Stimulated activated memory B cell treated with anti-CD40 and anti-IgM and Interleukin-4, amounts not matched to agents 10 μg/mL and 1 μg/mL and 100 μg/mL, for 72 hours (primary cell): ENCODE measurements at places on chromosomes 13 and 19.

DNA sequence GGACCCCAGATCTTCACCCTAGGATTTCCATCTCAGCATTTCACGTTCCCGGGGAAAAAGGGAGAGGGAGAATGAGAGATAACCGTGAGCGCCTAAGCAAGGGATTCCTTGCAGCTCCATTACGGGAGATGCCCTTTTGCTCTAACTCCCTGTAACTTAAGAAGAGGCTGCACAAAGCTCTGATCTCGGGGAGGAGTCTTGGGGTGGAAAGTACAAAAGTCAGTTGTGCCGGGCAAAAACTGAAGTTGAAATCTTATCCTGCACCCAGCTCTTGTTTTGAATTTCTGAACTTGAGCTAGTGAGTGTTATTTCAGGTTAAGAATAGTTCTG lies 256.4 kb upstream of the SOX21 start:
- no peak for ATAC-seq

DNA sequence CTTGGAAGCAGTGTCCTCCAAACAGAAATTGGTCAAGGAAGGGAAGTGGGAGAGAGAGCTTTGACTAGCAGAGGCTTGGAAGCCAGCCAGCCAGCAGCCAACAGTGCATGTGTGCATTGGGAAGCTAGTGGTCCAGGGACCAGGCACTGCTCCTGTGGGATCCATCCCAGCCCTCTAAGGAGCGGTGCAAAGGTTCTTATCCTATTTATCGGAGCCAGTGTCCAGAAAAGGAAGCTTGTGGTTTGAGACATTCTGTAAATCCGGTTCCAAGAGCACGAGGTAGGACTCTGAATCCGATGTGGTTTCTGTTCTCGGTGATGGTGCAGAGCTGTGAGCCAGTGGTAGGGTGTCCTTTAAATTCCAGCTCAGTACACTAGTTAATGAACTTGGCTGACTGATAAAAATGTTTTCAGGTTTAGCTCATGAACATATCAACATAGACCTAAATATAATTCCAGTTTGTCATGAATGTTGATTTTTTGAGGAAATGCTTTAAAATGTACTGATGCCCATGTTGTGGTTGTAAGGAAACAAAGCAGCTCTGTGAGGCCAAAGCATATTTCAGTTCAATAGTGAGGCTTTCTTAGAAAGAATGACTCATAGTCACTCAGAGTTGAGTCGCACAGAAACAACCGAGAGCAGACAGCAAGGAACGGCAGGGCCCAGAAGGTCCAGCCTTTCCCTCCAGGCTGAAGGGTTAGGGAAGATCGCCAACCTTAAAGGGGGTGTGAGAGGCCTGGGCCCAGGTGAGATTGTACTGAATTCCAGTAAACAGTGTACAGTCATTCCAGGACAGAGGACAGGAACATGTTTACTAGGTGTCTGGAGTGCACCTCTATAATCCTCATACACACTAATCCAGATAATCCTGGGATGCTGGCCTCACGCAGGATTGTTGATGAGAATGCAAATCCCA lies 21.5 kb upstream of the GARRE1 start:
- peak; percentile 83 for ATAC-seq

DNA sequence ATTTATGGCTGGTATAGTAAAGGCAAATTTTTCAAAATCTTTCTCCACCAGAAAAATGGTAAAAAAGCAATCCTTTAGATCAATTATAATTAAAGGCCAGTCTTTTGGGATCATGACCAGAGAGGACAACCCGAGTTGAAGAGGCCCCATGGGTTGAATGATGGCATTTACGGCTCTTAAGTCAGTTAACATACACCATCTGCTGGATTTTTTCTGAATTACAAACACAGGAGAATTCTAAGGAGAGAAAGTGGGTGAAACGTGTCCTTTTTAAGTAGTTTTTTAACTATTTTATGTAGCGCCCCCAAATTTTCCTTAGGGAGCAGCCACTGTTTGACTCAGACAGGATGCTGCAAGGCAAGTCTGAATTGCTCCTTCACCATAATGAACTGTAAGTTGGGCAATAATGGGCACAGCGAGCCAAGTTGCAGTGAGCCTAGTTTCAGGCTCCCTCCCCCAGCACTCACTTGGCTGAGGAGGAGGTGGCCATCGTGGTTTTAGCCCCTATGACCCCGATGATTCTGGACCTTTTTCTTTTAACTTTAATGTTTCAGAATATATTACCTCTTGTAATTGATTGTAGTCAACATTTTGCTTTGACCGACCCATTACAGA lies 13.6 kb upstream of the ZNF611 start:
- ATAC-seq = no peak

- peak; percentile 79 for ATAC-seq
Measured at GRCh38 chr19:49929121-49929610, at the start of the genes ATF5 and NUP62. Gene ATF5, plus strand, starts transcription at chr19:49929205. Its CDS starts 1,646 bp downstream, at chr19:49930851. Gene NUP62, minus strand, starts transcription at chr19:49929504. Its CDS starts 19,697 bp downstream, at chr19:49909807.

- no peak for ATAC-seq
Measured at GRCh38 chr19:38055655-38056521, 148.9 kb downstream of the SIPA1L3 start.

GRCh38 chr13:49938921-49939320 lies 2.8 kb upstream of the SPRYD7 start:
- no peak for ATAC-seq

- ATAC-seq = no peak
Measured at GRCh38 chr13:114296902-114297301, 15.5 kb downstream of the UPF3A start.

DNA sequence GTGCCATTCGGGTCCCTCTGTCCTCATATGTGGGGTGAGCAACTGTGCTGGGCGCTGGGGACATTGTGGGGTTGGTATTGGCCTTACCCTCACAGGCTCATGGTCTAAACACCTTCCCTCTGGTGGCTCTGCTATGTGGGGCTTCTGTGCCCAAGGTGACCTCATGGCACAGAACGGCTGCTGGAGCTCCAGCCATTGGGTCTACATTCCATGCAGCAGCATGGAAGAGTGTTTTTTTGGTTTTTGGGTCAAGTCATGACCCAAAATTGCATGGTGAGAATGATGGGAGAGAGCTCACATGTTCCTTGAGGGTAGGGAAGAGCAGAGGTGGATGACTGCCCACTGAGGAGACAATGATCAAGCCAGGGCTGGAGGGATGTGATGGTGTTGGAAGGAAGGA lies 17.2 kb downstream of the PGLS start:
- ATAC-seq = no peak

DNA sequence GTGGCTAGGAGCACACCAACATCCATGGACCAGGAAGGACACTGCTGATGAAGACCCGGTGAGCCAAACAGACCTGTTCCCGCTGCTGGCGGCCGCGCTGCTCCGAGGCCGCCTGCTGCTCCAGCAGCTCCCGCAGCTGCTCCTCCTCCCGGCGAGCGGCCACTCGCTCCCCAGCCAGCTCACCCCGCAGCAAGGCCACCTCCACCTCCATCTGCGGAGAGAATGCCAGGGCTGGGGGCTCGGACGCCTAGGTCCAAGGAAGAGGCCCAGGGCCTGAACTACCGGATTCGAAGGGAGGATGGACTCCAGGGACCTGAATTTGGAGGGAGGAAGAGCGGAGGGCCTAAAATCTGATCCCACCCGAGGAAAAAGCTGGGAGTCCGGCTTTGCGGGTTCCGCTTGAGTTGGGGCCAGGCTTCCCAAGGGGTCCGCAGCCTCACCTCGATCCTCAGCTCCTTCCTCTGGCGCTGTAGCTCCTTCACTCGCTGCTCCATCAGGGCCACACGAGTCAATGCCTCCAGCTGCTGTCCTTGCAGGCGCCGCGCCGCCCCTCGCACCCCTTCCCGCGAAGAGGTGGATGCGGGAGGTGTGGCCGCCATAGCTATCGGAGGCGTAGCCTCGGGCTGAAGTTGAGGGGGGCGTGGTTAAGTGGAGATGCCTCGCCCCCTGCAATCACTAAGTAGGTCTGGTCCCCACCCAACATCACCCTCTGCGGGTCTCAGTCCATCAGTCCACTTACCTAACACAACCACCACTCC lies 2.7 kb downstream of the PHLDB3 start:
- no peak for ATAC-seq

DNA sequence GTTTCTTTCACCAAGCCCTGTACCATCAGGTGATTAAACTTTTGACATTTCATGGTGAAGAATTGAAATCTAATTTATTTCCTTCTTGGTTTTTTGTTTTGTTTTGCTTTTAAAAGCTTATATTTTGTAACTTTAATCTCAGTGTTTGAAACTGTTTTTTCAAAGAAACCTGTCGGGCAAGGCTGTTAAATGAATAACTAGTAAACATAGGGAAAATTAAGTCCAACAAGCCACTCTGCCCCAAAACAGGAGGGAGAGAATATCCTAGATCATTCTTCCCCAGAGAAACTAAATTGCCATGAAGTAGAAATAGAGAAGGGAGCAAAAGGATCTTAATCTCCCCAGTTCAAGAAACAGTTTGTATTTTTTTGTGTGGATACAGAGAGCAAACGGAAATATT lies 98.2 kb downstream of the FREM2 start:
- ATAC-seq = no peak

GRCh38 chr13:26954976-26955375 lies 194.4 kb upstream of the GPR12 start:
- ATAC-seq = no peak

DNA sequence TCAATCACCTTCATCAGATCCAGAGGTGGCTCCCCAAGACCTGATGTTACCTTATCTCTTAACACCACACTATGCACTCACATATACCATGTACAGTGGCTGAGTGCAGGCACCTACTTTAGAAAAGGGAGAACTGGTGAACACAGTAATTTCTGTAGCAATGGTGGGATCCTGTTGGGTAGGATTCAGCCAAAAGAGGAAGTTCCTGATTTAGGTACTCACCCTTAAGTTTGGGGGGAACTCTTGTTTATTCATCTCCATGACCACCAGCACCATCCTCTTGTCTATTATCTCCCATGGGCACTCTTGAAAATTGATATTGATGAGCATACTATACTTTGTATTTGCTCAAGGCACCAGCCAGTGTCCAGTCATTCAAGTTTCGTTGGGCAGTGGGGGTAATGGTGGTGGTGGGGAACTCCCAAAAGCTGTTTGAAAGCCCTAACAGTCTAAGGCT lies 324.4 kb downstream of the LMO7 start:
- peak; percentile 65 for ATAC-seq

DNA sequence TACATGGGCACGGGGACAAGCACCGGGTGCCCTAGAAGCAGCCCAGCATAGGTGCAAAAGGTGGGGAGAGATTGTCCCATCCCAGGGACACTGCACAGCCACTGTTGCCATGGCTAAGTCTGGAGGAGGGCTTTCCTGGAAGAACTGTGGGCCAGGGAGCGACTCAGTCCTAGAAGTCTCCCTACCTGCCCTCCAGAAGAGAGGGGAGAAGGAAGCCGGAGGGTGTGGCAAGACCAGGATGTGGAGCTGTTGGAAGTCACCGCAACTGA lies 2.3 kb upstream of the FBN3 start:
- ATAC-seq = no peak

GRCh38 chr19:51023946-51024345 lies 2.5 kb downstream of the KLK11 start:
- no peak for ATAC-seq

DNA sequence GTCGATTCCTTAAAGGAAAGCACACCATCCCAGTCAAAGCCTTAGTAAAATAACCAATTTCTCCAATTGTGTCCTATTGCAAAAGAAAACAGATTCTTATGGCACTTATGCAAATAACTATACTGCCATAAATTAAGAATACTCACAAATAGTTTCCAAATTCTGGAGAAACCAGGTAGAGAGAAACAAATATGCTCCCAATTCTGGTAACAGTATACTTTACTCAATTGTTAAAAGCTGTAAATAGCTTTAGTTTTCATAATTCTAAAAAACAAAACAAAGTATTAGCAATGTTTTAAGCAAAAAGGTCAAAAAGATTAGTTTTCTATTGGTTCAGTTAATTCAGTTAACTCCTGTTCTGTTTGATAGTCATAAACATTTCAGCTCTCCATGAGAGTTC lies 18.2 kb upstream of the UBAC2 start:
- no peak for ATAC-seq

GRCh38 chr13:44048326-44048725 lies 168.6 kb downstream of the LACC1 start:
- ATAC-seq = no peak

GRCh38 chr13:33797622-33798021 lies 20.3 kb upstream of the RFC3 start:
- no peak for ATAC-seq

DNA sequence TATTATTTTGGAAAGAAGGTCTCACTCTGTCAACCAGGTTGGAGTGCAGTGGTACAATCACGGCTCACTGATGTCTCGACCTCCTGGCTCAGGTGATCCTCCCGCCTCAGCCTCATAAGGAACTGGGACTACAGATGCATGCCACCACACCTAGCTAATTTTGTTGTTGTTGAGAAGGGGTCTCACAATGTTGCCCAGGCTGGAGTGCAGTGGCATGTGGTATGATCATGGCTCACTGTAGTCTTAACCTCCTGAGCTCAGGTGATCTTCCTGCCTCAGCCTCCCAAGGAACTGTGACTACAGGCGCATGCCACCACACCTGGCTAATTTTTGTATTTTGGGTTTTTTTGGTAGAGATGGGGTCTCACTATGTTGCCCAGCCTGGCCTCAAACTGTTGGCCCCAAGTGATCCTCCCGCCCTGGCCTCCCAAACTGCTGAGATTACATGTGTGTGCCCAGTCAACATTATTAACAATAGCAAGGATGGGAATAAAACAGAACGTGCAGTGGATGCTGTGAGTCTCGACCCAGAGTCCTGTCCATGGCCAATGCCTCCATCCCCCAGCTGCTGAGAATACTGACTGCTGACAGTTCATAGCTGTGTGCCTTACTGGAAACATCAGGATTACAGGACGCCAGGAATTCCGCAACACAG lies 5.4 kb upstream of the MBD3L3 start:
- ATAC-seq = no peak

GRCh38 chr19:15913830-15914229 lies 16.0 kb upstream of the CYP4F2 start:
- ATAC-seq = no peak

GRCh38 chr19:50663482-50663790 lies 14.2 kb downstream of the C19orf81 start:
- ATAC-seq = no peak

DNA sequence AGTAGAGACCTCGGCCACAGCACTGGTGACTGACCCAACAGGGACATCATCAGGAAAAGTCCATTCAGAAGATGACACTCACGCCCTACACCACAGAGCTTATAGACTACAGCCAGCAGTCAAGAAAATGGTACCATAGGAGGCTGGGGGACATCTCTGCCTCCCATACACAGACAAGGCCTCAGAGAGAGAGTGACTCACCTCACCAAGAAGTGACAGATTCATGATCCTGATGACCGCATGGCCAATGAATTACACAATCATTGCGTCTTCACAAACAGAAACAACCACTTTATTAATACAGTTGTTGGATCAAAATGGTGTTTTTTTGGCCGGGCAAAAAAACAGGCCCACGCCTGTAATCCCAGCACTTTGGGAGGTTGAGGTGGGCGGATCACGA lies 260.8 kb upstream of the TSHZ3 start:
- ATAC-seq = no peak
